Left lung (tissue), 14 donors: ENCODE measurements at places on chromosomes 4 and X.

DNA sequence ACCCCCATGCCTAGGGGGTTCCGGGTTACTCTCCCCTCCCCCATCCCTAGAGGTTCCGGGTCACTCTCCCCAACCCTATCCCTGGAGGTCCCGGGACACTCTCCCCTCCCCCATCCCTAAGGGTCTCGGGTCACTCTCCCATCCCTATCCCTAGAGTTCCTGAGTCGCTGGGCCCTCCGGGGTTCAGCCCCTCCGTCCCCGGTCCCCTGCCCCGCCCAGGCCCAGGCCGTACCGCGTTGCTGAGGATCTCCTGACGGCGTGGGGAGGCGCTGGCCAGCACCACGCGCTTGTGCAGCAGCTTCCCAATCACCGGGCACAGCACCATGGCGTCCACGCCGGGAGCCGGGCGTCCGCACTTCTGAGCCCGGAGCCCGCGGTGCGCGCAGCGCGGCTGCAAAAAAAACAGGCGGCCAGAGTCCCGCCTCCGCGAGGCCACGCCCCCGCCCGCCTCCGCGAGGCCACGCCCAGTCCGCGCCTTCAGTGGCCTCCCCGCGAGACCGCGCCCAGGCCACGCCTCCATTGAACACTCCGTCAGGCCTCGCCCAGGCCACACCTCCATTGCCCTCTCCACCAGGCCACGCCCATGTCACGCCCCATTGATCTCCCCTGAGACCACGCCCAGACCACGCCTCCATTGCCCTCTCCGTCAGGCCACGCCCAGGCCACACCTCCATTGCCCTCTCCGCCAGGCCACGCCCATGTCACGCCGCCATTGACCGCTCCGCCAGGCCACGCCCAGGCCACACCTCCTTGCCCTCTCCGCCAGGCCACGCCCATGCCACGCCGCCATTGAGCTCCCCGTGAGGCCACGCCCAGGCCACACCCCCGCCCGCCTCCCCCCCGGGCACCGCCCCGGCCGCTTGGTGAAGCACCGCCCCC lies at the start of gene ASMTL:
ASMTL (minus strand) TSS at position 394 of the 879 bp plus-strand sequence; CDS start at position 325, 69 bp downstream.
- DNase-seq, result peak; percentile 100

- DNase-seq, result no peak
Observed at GRCh38 chr4:169372791-169373190, 102.0 kb upstream of the SH3RF1 start.

- DNase-seq, result no peak
Observed at GRCh38 chrX:130631011-130631410, 229.2 kb downstream of the RBMX2 start.

GRCh38 chr4:83075311-83076095 lies 39.0 kb downstream of the PLAC8 start:
- DNase-seq, result no peak

GRCh38 chr4:83417566-83417965 lies 38.1 kb downstream of the HELQ start:
- DNase-seq, result peak; percentile 1

DNA sequence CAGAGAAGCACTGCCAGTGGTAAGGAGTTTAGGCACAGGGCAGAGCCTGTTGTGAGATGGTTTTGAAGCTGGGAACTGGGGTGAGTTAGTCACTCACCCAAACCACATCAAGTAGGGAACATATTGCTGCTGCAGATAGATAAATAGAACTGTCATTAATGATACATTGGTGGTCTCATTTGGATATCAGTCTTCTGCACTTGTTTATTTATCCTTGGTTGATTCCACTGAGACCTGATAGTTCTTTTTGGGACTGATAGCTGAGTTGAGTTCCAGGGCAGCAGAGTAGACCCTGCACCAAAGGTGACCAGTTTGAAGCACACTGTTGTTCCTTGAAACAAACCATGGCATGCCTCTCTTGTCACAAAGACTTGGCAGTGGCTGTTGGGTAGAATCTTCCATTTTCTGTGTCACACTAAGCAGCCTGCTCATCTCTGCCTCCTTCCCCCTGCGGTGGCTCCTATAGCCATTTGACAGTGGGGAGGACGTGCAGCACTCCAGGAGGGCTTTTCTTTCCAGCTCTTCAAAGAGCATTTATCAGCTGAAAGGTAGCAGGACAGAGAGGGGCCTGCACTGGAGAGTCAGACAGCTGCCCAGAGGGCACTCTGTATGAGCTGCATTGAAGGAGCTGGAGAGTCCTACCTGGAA lies 59.7 kb upstream of the TMEM164 start:
- no peak for DNase-seq

- DNase-seq, result no peak
Observed at GRCh38 chrX:123685232-123685631, 47.6 kb downstream of the THOC2 start.

DNA sequence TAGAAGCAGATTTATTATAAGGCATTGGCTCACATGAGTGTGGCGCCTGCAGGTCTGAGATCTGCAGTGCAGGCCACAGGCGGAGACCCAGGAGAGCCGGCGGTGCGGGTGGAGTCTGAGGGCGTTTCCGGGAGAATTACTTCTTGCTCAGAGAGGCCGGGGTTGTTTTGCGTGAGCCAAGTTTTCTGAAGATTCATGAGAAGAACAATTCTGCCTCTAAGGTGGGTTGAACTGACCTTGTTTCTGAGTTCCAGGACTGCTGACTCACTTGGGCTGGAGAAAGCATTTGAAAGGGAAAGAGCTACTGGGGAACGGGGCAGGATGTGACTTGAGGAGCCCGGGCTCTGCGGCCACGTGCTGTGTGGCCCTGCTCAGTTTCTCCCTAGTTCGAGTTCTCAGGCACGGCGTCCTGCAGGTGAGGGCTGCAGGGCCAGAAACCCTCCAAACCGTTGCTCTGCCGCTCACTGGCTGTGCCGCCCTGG lies 36.7 kb upstream of the SORCS2 start:
- DNase-seq, result peak; percentile 31

DNA sequence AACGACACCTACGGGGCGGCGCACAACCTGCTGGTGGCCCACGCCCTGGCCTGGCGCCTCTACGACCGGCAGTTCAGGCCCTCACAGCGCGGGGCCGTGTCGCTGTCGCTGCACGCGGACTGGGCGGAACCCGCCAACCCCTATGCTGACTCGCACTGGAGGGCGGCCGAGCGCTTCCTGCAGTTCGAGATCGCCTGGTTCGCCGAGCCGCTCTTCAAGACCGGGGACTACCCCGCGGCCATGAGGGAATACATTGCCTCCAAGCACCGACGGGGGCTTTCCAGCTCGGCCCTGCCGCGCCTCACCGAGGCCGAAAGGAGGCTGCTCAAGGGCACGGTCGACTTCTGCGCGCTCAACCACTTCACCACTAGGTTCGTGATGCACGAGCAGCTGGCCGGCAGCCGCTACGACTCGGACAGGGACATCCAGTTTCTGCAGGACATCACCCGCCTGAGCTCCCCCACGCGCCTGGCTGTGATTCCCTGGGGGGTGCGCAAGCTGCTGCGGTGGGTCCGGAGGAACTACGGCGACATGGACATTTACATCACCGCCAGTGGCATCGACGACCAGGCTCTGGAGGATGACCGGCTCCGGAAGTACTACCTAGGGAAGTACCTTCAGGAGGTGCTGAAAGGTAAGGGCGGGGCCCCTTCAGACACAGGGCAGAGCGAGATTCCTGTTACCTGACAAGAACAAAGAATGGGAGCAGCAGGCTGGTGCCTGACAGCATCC lies 11.7 kb downstream of the RPL9 start:
- peak; percentile 46 for DNase-seq

- no peak for DNase-seq
Observed at GRCh38 chr4:129908117-129908516, 812.2 kb downstream of the C4orf33 start.

DNA sequence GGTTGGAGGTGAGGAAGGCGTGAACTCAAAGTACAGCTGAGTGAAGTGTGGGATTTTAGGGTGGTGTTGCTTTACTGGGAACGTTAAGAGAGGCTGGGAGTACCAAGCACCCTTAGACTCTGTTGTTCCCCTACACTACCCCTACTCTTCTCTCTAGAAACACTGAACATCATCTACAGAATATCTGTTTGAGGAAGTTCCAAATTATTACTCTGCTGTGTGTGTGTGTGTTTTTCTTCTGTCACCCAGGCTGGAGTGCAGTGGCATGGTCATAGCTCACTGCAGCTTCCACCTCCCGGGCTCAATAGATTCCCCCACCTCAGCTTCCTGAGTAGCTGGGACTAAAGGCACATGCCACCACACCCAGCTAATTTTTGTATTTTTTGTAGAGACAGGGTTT lies 76.7 kb upstream of the AP1S2 start:
- DNase-seq, result no peak

GRCh38 chrX:105302246-105302645 lies 81.8 kb upstream of the TEX13A start:
- no peak for DNase-seq

- DNase-seq, result no peak
Observed at GRCh38 chrX:122078079-122078478, 1030.7 kb downstream of the GLUD2 start.

DNA sequence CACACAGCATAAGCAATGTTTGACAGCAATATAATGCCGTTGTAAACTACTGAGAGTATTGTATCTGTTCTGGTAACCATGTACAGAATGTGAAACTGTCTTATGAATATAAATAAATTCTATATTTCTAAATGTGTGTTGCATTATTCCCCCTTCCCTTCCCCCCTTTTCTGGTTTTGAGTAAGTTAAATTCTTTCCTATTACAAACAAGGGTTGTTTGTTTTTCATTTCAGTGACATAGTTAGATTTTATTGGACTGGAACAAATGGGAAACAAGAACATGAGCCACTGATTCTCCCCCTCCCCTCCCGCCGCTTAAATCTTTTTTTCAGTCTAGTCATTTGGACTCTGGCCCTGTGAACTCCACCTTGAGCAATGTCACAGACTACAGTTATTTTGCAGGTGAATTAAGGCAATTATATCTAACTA lies 69.8 kb downstream of the GPAT3 start:
- DNase-seq, result no peak

- no peak for DNase-seq
Observed at GRCh38 chr4:42326524-42326923, 70.8 kb upstream of the SHISA3 start.

DNA sequence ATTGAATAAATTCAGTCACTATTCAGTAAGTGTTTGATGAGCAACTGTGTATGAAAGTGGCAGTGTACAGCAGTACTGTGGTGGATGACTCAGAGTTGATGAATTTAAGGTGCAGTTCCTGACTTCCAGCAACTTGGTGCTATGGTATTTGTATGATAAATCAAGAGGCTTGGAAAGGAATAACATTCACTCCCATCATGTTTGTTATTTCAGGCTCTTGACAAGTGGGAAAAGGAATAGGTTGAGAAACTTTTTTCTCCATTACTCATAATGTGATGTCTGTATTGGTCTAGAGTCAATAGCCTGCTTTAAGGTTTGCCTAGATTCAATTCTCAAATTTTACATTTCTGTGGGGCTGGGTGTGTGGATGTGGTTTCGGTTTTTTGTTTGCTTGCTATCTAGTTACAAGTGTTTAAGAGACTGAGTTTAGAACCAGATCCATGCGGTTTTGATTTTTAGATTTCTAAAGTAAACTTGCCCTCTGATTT lies 35.1 kb upstream of the CYP2U1 start:
- no peak for DNase-seq

GRCh38 chr4:175560604-175561003 lies 251.5 kb downstream of the GPM6A start:
- no peak for DNase-seq

- DNase-seq, result no peak
Observed at GRCh38 chrX:21373637-21374162, 518 bp upstream of the CNKSR2 start.

DNA sequence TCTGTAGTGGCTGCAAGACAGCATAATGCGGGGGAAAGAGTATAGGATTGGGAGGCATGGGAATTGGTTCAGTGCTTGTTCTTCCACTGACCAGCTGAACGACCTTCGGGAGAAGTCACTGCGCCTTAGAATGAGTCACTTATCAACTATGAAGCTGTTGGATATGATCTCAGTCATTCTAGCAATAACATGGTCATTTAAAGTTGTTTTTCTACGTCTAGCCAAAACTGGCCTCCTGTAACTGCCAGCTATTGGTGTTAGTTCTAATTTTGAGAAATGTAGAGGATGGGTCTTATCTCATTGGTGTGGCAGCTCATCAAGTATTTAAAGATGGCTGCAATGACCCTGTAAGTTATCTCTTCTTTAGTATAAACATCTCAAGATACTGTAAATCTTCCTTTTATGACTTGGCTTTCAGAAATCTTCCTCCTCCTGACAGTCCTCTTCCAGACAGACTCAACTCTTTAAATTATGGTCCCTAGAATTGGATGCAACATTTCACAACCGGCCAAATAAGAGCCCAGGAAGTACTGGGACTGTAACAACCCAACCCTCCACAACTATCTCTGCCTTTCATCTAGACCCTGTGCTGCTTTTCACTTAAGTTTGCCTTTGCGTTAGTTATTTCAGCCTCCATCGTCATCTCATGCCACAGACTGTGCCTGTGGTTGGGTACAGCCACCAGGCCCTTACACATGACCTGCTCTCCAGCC lies 243.3 kb downstream of the CBR4 start:
- no peak for DNase-seq

DNA sequence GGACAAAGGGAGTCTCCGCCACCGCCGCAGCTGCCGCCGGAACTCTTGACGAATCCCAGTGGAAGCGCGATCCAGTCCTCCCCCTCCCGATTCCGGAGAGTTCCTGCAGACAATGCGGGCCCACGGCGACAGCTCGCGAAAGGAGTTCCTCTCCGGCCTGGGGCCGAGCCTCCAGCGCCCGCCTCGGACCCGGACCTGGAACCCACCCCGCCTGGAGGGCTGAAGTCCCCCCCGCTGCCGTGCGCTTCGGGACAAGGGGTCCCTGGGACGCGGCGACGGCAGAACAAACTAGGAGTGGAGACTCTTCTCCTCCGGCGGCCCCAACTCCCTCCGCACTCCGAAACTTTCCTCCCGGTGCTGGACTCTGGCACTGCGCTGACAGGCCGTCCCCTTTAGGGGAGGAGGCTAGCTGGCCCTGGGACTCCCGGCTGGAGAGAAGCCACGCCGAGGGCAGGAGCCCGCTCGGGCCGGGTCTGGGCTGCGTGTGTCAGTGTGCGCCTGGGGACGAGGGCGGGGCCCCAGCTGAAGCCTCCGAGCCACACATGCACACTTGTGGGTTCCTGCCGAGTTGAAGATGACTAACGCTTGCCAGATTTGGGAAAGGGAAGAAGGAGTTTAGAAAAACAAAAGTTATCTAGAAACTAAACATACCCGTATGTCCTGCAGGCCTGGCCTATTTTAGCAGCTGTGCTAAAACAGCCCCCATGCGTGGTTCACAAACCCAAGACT lies at the start of gene ANTXR2:
ANTXR2 (minus strand) TSS at position 486 of the 729 bp plus-strand sequence. CDS start 669 bp downstream, outside the sequence.
- peak; percentile 79 for DNase-seq

DNA sequence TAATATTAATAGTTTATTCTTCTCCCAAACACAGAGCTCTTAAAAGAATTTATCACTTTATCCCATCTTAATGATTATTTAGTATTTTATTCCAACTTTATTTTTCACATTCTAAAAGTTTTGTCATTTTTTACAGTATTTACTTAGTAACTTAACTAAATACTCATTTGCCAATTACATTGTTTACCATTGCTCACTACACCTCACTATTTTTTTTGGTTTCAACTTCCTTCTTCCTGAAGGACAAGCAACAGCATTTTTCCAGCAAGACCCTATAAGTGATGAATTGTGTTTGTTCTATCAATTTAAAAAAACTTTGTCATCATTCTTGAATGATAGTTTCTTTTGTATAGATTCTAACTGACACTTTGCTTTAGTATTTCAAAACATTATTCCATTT lies 19.4 kb upstream of the SRD5A3 start:
- DNase-seq, result no peak

GRCh38 chrX:155065035-155065734 lies 5.8 kb downstream of the CMC4 start:
- no peak for DNase-seq
